ENCODE measurements at places on chromosomes 11 and 22.
A peak's percentile ranks its signal among the peaks of the same experiment; 100 is the strongest.

DNA sequence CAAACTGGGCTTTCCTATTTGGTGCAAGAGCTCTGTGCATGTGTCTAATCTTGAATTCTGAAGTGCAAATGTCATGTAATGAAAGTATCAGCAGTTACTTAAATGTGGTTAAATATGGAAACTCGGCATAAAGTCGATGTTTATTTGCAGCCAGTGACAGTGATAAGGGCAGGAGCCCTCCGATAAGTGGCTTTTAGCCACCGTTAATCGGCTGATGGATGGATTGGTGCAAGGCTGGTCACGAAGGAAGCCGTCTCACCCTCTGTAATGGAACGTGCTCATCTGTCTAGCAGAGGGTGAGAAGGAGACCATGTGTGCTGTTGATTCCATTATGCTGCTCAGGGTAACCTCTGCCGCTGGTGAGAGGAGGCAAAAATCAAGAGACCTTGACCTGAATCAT, 121.8 kb upstream of the PAX6 start:
- no peak for DNase-seq

- DNase-seq, result peak; percentile 91
Measured at GRCh38 chr11:58579192-58580129, 598 bp downstream of the ZFP91 start.

DNA sequence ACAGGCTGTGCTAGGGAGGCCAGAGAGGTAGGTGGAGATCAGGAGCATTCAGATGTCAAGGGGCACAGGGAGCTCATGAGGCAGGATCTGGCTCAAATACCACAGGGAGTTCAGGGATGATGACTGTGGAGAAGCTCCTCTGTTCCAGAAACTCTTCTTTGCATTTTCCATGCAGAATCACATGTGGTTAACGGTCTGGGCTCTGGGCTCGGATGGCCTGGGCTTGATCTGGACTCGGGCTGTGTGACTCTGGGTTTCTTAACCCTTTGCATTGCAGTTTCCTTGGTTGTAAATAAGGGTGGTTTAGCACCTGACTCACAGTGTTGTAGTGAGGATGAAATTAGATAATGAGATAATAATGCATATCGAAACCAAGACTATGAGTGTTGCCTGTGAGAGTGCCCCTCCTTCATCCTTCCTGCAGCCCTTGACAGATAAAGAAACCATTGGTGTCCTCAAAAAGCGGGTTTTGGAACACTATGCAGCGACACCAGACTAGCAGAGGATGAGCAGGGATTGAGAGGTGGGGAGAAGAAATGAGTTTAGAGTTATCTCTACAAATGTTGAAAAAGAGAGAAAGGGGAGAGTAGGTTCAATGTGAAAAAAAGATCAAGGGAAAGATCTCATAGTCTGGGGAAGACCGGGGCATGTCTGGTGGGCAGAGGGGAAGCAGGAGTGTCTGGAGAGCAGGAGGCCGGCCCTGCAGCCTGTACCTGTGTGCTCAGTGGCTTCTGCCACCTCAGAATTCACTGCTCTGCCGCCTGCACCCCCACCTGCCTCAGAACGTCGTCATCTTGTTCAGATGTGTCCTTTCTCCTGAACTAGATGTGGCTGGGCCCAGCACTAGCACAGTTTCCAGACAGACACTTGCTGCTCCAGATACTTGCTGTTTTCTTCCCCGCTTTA, 197.8 kb upstream of the SORL1-AS1 start:
- DNase-seq, result no peak

DNA sequence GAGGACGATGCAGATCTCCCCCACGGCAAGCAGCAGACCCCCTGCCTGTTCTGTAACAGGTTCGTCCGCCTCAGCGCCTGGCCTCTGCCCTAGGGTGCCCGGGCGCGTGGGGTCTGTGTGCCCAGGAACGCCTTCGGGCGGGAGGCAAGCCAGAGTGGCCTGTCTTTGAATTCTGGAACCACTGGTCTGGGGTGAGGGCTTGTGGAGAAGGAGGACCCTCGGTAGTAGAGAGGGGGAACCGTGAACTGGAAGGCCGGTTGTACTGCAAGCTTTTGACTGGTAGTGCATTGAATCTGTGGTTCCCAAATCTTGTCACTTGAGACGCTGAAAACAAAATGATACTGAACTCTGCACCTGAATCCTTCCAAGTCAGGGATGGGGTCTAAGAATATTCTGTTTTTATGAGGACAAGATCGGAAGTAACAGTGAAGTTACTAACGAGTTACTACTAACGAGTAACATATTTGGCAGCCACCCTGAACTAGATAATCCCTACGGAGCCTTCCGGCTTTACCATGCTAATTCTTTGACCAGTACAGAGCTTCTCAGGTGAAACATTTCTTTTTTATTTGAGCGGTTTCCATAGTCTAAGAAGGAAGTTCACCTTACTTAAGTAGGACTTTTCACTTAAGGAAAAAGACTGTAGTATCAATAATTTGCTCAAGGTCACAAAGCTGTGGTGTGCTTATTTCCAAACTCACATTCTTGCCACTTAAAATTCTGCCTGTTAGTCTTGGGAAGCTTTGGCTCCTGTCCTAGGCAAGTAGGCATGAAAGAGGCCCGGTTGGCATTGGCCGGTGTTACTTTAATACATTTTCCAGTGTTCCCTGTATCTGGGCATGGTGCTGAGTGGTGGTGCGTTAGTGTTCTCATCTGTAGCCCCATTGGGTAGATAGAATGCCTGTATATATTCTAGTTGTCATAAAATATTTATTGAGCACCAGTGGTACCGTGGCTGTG, 860 bp downstream of the PRMT3 start:
- no peak for DNase-seq

DNA sequence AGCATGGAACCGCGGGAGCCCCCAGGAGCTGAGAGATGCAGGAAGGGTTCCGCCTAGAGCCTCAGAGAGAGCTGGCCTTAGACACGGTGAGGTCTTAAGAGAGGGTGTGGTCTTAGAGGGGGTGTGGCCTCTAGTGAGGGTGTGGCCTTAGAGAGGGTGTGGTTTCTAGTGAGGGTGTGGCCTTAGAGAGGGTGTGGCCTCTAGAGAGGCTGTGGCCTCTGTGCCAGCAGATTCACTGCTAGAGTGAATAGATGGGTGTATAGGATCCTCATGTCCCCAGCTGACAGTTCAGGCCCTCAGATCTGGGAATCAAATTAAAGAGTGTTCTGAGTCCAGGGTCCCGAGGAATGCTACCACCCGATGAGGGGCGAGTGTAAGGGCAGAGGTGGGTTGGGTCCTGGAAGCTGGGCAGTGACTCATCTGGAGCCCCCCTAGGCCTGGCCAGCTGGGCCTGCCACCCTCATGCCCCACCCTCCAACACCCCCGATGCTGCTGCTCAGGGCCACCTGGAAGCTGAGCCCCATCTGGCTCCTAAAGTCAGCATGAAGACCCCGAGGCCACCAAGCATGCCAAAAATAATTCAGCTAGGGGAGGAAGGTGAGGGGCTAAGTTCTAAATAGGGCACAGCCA, 49.5 kb downstream of the IGF2 start:
- peak; percentile 11 for DNase-seq

- DNase-seq, result peak; percentile 13
Measured at GRCh38 chr11:112977755-112978154, 16.5 kb downstream of the NCAM1 start.

GRCh38 chr22:21639359-21639758, 2.7 kb upstream of the SDF2L1 start:
- DNase-seq, result no peak

Data from IMR-90 (cell line).